ENCODE measurements at places on chromosomes 13 and 19.
A peak's percentile ranks its signal among the peaks of the same experiment; 100 is the strongest.

- H3K4me3 ChIP-seq, result no peak overlapping the region
- H3K4me1 ChIP-seq, result no peaks in the 10 kb centered on the region
- no peaks in the 10 kb centered on the region for H3K36me3 ChIP-seq
- no peak for DNase-seq
Measured at GRCh38 chr19:30046522-30046921, 104.5 kb downstream of the URI1 start.

DNA sequence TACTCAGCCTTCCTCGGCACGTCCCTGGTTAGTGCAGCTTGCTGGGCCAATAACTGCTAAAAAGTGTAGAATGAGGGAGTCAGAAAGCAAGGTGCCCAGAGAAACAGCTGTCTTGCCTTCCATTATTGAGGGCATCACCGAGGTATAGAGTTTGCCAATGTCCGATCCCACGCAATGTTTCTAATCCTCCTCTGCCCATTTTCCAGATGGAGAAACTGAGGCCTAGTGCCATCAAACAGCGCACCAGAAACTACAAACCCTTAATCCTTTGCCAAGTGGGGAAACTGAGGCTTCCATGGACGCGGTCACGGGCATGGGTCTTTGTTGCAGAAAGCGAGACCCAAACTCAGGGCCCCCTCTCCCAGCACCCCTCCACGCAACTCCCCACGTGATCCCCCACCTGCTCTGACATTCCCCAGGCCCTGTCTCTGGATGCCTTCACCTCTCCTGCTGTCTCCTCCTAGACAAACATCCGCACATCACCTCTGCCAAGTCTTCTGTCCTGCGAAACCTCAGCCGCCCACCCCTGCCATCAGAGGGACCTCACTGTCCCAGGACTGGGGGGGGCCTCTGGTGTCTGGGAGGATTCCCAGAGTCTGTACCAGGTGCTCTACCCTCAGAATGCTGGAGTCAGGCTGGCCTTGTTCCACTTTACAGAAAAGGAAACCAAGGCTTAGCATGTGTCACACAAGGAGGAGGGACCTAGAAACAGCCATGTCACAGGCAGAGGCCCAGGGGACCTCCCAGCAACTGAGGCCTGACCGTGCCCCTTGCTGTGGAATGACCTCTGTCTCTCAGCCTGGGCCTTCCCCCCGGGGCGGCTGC is 930 bp upstream of the PDE4C start:
- H3K27ac ChIP-seq, result no peak overlapping the region
- H3K4me3 ChIP-seq, result no peak overlapping the region
- H3K4me1 ChIP-seq, result no peaks in the 10 kb centered on the region
- DNase-seq, result no peak
- H3K36me3 ChIP-seq, result no peaks in the 10 kb centered on the region
- no peaks in the 10 kb centered on the region for H3K27me3 ChIP-seq

DNA sequence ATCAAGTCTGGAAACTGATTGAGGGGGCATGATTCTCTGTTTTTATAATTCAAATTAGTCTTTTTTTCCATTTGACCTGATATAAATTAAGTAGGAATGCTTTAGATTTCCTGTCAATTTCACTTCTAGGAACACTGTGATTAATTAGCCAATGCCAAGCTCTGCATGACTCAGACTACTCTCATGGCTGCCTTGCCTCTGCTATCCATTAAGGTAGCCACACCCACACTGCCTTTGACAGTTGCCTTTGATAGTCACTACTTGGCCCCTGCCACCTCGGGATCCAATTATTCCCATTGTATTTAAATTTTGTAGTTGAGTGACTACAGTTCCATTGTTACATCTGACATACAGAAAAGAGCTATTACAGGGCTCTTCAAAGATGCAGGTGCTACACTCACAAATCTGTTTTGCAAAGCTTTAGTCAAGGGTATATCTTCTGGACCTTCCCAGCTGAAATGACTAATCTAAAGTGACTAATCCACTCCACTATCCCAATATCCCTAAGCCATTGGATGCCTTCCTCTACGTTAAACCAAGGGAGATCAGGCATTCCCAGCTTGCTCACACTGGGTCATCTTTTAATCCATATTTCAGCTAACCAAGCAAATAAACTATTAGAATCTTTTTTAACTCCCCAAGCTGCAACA is 1193.1 kb upstream of the MIR17HG start:
- H3K27ac ChIP-seq, result no peak overlapping the region
- no peaks in the 10 kb centered on the region for H3K4me1 ChIP-seq
- no peaks in the 10 kb centered on the region for H3K27me3 ChIP-seq
- no peaks in the 10 kb centered on the region for H3K36me3 ChIP-seq
- no peak for DNase-seq

DNA sequence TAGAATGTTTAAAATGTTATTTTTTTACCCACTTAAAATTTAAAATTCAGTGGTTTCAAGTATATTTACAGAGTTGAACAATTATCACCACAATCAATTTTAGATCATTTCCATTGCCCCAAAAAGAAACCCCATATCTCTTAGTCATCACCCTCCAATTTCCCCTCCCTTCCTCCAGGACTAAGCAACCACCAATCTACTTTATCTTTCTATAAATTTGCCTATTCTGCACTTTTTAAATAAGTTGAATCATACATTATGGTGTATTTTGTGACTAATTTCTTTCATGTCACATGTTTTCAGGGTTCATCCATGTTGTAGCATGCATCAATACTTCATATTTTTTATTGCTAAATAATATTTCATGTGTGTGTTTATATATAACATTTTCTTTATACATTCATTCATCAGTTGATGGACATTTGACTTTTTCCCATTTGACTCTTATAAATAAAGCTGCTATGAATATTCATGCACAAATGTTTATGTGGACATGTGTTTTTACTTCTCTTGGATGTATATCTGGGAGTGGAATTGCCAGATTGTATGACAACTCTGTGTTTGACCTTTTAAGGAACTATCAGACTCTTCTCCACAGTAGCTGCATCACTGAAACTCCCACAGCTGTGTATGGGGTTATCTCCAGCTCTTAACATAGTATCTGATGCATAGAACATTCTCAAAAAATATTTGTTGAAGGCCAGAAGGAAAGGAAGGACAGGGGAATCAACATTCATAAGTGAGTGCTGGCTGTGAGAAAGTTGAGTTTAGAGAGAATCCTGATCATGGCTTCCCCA is 107.8 kb upstream of the OXGR1 start:
- H3K36me3 ChIP-seq, result no peaks in the 10 kb centered on the region
- no peak for DNase-seq
- no peaks in the 10 kb centered on the region for H3K27me3 ChIP-seq
- no peak overlapping the region for H3K4me3 ChIP-seq
- no peaks in the 10 kb centered on the region for H3K4me1 ChIP-seq
- H3K27ac ChIP-seq, result no peak overlapping the region

DNA sequence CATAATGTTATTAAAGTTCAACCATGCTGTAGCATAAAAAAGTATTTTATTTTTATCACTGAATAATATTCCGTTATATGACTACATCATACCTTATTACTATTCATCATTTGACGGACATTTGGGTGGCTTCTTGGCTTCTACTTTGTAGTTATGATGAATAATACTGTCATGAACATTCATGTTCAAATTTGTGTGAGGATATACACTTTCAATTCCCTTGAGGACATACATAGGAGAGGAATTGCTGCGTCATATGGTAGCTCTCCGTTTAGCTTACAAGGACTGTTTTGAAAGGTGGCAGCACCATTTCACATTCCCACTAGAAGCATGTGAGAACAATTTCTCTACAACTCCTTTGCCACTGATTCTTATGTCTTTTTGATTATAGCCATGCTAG is 910.8 kb upstream of the MIR17HG start:
- H3K27ac ChIP-seq, result no peak overlapping the region
- H3K4me3 ChIP-seq, result no peak overlapping the region
- H3K4me1 ChIP-seq, result no peaks in the 10 kb centered on the region
- DNase-seq, result no peak
- H3K27me3 ChIP-seq, result no peaks in the 10 kb centered on the region

DNA sequence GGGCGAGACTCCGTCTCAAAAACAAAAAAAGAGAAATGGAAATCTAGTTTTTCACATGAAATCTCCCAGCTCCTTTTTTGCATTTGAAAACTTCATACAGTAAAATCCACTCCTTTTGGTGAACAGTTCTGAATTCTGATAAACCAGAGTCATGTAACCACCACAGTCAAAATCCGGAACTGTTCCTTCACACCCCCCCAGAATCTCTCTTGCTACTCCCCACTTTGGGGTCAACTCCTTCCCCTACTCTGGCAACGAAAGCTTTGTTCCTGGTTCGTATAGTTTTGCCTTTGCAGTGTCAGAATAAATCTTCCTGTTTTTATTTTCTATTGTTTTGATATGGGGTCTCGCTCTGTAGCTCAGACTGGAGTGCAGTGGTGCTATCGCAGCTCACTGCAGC is 23.7 kb downstream of the RCN3 start:
- DNase-seq, result no peak
- H3K36me3 ChIP-seq, result peaks cover 13% of the 10 kb centered on the region
- no peak overlapping the region for H3K4me3 ChIP-seq

DNA sequence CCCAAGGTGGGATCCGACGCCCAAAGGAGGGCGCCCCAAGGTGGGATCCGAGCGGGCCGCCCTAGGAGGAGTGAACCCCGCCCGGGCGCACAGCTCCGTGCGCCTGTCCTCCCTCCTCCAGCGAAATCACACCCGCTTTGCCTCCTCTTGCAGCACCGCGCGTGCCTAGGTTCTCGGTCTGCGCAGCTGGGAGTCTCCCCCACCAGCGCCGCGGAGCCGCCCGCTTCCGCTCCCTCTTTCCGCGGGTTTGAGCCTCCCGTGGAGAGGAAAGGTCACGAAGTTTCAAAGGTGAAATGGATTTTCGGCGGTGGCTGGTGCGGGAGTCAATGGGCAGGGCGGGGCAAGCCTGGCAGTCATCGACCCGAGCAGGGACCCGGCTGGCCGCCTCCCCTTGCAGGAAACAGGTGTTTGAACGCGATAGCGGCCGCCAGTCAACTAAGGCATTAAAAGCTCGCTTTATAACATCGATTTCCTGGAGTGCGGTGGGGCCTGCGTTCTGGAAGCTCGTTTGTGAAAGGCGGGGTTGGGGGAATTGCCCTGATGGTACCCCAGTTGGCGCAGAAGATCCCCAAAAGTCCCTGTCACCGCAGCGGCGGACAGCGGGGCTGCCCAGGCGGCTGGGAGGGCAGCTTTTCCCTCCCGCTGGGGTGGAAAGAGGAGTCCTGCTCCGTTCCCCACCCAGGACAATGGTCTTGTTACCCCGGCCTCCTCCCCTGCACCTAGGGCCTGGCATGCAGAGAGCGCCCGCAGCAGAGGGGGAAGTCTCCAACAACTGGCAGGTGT is 9.0 kb upstream of the SOX1 start:
- no peak overlapping the region for H3K4me3 ChIP-seq
- no peak for DNase-seq
- H3K27me3 ChIP-seq, result no peaks in the 10 kb centered on the region
- no peaks in the 10 kb centered on the region for H3K4me1 ChIP-seq
- H3K27ac ChIP-seq, result no peak overlapping the region
- no peaks in the 10 kb centered on the region for H3K36me3 ChIP-seq

DNA sequence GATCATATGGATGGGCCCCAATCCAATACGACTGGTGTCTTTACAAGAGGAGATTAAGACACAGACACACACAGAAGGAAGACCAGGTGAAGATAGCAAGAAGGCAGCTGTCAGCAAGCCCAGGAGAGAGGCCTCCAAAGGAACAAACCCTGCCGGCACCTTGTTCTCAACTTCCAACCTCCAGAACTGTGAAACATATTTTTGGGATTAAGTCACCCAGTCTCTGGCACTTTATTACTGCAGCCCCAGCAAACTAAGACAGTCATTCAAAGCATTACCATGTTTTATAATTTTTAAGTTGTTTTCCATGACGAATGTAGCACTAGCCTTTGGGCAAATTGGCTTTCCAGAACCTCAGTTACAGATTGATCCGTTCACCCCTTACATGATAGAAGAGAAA is 11.3 kb downstream of the STARD13 start:
- no peak overlapping the region for H3K4me3 ChIP-seq
- no peak for DNase-seq
- no peak overlapping the region for H3K27ac ChIP-seq

- H3K36me3 ChIP-seq, result no peaks in the 10 kb centered on the region
- peak; percentile 47 for DNase-seq
- H3K4me3 ChIP-seq, result peak overlapping the region; percentile 44
- H3K4me1 ChIP-seq, result peaks cover 55% of the 10 kb centered on the region
- H3K27me3 ChIP-seq, result no peaks in the 10 kb centered on the region
- H3K27ac ChIP-seq, result peak overlapping the region; percentile 94
Measured at GRCh38 chr13:46296921-46297320, 85.2 kb downstream of the LRRC63 start.

GRCh38 chr13:50649211-50649610 is 194.3 kb downstream of the DLEU7 start:
- H3K4me1 ChIP-seq, result peaks cover 36% of the 10 kb centered on the region
- H3K36me3 ChIP-seq, result no peaks in the 10 kb centered on the region
- no peak overlapping the region for H3K27ac ChIP-seq
- DNase-seq, result no peak
- no peak overlapping the region for H3K4me3 ChIP-seq

GRCh38 chr13:23707674-23708073 is 137.5 kb downstream of the TNFRSF19 start:
- DNase-seq, result no peak
- H3K4me1 ChIP-seq, result no peaks in the 10 kb centered on the region
- H3K27ac ChIP-seq, result no peak overlapping the region
- H3K36me3 ChIP-seq, result no peaks in the 10 kb centered on the region
- H3K27me3 ChIP-seq, result no peaks in the 10 kb centered on the region

GRCh38 chr13:34567597-34567996 is 374.5 kb upstream of the NBEA start:
- no peaks in the 10 kb centered on the region for H3K4me1 ChIP-seq
- H3K4me3 ChIP-seq, result no peak overlapping the region
- no peaks in the 10 kb centered on the region for H3K27me3 ChIP-seq

DNA sequence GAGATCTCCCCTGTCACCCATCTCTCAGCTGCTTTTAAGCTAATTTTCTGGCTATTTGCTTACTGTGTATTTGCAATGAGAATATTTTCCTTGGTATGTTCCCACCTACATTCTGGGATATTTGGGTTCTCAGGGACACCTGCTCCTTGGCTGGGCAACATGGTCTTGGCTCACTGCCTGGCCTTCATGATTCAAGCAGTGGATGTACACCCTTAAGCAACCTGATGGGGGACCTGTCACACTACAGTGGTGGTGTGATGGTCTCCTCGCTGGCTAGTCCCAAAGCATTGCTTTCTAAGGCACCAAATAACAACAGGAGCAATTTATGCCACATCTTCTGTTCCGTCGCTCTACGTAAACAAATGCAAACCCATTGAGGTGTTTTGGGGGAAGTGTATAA is 35.3 kb upstream of the RFC3 start:
- H3K4me3 ChIP-seq, result no peak overlapping the region
- H3K4me1 ChIP-seq, result peaks cover 16% of the 10 kb centered on the region
- DNase-seq, result no peak
- H3K27me3 ChIP-seq, result no peaks in the 10 kb centered on the region
- no peak overlapping the region for H3K27ac ChIP-seq

All from DND-41 (cell line).